ENCODE measurements at places on chromosomes 2 and 18. TPM values are rescaled to one million over a fixed set of nuclear protein-coding genes. Genes with fewer than 3 reads are reported as not detected.

- no peaks in the 10 kb centered on the region for H3K27me3 ChIP-seq
- H3K27ac ChIP-seq = no peak overlapping the region
- H3K4me1 ChIP-seq = no peaks in the 10 kb centered on the region
- no peaks in the 10 kb centered on the region for H3K36me3 ChIP-seq
- no peak for DNase-seq
- no peak overlapping the region for H3K4me3 ChIP-seq
These were observed 1228.9 kb downstream of the CNTNAP5 start for GRCh38 chr2:125254010-125254409.

The GALNT13 gene
- not detected for polyA plus RNA-seq

DNA sequence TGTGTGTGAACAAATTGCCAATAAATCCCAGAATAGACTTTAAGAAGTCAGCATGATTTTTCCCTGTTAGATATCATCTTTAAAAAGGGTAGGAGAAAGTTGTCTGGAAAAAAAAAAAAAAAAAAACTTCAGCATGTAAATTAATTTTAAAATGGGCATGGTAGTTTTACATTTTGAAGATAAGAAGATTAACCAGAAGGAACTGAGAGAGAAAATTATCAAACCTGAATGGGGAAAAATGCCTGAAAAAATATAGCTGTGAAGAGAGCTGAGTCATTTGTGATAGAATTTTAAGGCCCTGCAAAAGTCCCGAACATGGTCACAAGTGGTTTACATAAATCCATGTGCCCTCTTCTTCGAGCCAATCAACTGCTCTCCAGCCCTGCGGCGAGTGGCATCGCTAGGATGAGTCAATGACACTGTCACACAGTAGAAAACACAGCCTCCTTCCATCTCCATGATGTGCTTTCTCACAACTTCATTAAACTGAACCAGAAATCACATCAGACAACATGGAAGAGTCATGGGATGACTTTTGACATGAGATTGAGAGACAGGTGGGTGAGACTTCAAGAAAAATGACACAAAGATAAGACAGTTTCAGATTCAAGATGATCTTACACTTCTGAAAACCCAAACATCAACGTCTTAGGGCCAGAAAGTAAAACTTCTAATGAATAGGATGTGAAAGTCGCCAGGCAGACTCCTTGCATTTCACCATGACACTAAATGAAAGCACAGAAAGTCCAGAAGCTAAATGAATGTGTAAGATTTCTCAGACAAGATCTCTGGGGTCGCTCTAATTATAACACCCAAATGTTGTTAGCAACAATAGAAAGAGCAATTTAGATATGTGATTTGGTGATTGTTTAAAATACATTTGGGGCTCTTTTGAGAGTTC is 273.0 kb upstream of the ID2 start:
- H3K36me3 ChIP-seq = no peaks in the 10 kb centered on the region
- H3K4me1 ChIP-seq = peaks cover 4% of the 10 kb centered on the region
- DNase-seq = peak; percentile 21
- no peak overlapping the region for H3K4me3 ChIP-seq
- H3K27ac ChIP-seq = no peak overlapping the region

DNA sequence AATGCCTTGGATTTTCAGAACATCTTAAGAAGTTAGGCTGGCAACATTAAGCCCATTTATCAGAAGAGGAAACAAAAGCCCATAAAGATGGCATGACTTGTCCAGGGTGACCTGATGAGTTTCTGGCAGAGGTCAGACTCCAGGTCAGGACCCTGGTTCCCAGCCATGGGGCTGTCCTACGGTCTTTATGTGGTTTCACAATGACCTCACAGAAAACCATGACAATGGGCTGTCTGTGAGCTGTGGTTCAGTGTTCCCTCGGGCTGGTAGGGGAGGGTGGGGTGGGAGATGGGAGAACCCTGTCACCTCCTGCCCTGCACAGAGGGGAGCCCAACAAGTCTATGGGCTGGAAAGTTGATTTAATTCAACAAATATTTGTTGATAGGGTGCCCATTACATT is 101.8 kb downstream of the LOXHD1 start:
- no peak for DNase-seq
- H3K36me3 ChIP-seq = no peaks in the 10 kb centered on the region
- H3K27ac ChIP-seq = no peak overlapping the region
- H3K4me1 ChIP-seq = no peaks in the 10 kb centered on the region
- H3K27me3 ChIP-seq = no peaks in the 10 kb centered on the region
- no peak overlapping the region for H3K4me3 ChIP-seq

DNA sequence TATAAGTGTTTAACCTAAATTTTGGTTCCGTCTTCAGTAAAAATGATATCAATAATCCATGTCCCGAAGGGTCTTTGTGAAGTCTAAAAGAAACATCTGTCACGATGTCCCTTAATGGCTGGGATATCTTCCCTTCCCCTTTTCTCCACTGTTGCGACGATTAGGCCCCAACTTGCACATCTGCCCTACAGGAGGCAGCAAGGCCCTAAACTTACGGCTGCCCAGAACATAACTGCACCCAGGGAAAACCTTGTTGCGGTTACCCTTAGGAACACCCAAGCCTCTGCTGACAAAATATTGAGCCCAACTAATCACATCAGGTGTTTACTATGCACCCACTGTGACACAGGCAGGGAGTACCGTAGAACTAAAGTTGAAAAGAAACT is 1.3 kb upstream of the SMAD2 start:
- H3K36me3 ChIP-seq = no peaks in the 10 kb centered on the region
- H3K4me3 ChIP-seq = peak overlapping the region; percentile 84
- H3K27ac ChIP-seq = peak overlapping the region; percentile 91
- no peaks in the 10 kb centered on the region for H3K27me3 ChIP-seq
- no peak for DNase-seq
